Activated T-cell treated with anti-CD3 and anti-CD28 coated beads, Interleukin-2, amount 50 U/mL, for 48 hours (primary cell): ENCODE measurements at places on chromosomes 6 and 20.

- no peak for DNase-seq
Observed at GRCh38 chr6:40417031-40417430, 170.1 kb downstream of the LRFN2 start.

GRCh38 chr6:85482905-85483700 is 33.2 kb downstream of the NT5E start:
- peak; percentile 94 for DNase-seq

DNA sequence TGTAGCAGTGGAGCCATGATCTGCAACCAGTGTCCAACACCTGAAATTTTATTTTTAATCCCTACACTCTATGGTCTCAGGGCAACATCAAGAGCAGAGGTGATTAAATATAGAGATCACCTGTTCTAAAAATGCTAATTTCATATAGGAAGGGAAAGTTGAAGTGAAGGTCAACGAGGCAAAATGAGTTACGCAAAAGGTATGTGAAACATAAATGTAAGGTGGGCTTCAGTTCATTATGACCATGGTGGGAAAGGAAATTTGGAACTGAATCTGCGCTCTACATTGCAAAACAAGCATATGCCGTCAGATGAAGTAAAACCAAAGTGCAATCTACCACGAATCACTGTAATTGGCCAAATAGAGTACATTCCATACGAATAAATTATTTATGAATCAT is 35.2 kb upstream of the STMND1 start:
- no peak for DNase-seq

- no peak for DNase-seq
Observed at GRCh38 chr6:111952821-111953540, 79.7 kb upstream of the FYN start.

- no peak for DNase-seq
Observed at GRCh38 chr6:6085928-6086668, 79.4 kb upstream of the NRN1 start.

GRCh38 chr20:38191654-38192053 is 26.6 kb upstream of the TGM2 start:
- no peak for DNase-seq

DNA sequence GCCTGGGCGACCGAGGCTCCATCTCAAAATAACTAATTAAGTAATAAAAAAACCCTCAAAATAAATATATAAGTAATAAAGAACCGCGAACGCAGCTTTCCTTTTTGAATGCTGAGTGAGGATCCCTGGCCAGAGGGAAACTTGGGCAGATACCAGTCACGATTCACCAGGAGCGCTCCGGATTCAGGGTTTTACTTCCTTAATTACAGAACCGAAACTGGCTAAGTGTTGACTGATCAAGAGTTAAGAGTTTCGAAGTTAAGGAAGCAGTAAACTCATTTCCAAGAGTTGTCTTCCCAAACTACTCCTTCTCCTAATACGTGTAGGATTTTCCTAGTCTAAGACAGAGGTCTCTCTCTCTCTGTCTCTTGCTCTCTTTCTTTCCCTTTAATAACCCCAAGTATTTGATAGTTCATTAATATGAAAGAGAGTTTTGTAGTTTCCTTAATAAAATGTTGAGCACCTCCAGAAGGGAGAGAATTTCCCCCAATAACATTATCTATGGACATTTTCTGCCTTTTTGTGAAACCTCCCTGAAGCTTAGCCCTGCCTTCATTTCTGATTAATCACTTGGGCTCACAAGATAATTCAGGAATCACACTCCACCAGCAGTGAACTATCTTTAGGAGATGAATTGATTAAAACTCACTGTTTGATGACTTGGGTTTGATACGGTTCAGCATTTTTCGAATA is 61.4 kb upstream of the ZNF217 start:
- no peak for DNase-seq

- no peak for DNase-seq
Observed at GRCh38 chr6:127762284-127762683, 138.6 kb downstream of the THEMIS start.

DNA sequence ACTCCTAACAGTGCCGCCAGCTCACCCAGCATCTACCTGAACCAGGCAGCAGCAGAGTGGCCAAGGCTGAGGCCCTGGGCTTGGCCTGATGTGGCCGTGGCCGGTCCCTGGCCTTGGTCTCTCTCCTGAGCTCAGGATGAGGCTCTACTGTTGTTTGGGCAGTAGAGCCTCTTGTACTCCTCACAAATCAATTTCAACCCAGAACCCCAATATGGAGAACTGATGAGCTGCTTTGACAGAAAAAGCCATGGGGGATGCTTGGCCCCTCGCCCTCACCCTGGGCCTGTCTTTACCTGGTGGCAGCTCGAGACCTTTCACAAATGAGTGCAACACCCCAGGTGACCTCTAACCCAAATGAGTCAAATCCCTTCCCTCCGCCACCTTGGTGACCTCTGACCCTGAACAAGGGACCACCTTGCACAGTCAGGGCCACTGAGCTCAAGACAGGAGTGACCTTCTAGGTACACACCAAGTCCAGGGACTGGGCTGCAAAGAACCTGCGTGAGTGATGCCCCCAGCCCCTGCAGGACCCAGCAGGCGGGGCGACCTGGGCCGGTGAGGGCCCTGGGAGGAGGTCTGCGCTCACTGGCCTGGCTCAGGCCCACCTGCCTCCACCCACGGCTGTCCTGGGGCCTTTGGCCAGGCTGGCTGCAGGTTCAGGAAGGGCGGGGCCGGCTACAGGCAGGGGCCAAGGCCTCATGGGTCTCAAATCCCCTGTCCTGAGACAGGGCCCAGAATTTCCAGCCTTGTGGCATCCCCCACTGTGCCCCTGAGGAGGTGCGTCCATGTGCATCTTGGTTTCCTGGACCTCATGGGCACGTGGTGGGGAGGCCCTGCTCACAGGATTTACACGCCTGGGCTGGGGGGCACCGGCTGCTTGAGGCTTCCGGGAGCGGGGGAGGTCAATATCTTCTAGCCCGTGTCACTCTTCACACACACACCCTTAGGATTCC is 30.2 kb downstream of the PSMG4 start:
- no peak for DNase-seq

DNA sequence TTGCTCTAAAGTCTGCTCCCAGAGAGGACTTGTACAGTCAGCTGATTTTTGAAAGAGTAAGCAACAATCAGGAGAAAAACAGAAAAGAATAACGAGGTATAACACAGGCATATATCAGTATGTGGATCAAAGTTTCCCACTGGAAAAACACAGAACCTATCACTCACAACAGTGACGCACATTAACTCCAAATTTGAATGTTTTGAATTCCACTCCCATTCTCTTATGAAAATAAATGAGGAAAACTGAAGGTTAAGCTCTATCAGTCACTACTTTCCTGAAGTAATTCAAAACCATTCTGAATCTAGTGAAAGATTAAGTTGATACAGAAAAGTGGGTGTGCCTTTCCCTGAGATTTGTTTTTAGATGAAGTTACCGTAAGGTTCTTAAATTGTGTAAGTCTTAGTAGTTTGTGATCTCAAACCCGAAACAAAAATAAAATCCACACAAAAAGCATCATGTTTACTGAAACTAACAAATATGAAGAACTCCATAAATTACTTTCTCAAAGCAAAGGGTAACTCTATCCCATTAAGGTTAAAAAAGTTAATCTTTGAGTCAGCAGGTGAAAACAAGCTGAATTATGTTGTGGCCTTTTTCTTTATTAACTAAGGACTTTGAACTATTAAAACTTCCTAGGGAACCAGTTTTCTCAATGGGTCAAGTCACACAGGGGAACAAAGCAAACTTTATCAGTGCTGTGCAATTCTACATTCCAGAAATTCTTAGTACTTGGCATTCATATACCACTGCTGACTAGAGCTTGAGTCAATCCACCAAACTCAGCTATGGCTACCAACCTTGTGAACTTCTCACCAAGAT is 115.7 kb downstream of the OGFRL1 start:
- DNase-seq: no peak

DNA sequence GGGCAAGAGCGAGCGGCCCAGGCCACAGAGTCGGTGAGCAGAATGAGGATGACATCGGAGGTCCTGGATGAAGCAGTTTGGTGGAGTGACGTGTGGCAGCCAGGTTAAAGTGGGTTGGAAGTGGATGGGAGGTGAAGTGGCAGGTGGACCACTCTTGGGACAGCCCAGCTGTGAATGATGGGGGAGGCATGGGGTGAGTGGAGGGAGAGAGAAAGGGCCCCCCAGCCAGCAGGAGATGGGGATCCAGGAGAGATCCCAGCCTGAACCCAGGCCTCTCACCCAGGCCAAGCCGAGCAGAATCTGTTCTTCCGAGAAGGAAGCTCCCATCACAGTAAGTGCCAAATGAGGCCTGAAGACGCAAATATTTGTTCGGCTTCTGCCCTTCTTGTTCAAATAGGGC is 27.0 kb upstream of the SLC32A1 start:
- DNase-seq: no peak

GRCh38 chr6:56552187-56553130 is 90.2 kb downstream of the DST start:
- DNase-seq: no peak

GRCh38 chr6:167306401-167306998 is 15.4 kb downstream of the UNC93A start:
- no peak for DNase-seq

DNA sequence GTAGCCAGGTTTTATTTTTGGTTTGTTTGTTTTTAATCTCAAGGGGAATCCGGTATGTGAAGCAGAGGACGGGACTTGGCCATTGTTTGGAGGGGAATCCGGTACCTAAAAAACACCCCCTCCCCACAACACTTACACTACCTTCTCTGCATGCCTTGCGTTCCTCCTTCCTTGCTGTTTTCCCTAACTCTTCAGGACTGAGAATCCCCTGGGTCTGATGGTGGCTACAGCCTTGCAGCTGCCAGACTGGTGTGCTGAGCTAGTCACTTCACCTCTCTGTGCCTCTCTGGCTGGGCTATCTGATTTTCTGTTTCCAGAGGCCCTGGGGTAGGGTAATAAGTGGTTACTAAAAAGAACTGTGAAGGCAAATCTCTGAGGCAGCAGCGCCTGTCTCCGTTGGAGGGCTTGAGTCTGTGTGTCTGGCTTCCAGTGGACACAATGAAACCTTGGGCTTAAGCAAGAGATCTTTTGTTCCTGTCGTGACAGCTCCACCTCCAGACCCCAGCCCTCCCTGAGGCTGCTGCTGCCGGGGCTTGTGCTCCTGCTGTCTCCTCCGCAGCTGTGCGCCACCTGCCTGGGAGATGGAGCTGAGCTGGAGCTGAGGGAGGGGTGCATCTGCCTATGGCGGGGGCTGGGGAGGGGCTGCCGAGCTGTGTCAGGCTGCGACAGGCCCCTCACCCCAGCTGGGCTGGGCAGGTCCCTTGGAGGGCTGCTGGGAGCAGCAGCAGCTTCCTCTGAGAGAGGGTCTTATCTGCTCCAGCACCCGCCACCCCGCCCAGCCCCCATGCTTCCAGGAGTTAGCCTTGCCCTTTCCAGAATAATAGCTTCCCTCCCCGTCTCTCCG is 65.8 kb upstream of the CCDC167 start:
- DNase-seq: no peak

DNA sequence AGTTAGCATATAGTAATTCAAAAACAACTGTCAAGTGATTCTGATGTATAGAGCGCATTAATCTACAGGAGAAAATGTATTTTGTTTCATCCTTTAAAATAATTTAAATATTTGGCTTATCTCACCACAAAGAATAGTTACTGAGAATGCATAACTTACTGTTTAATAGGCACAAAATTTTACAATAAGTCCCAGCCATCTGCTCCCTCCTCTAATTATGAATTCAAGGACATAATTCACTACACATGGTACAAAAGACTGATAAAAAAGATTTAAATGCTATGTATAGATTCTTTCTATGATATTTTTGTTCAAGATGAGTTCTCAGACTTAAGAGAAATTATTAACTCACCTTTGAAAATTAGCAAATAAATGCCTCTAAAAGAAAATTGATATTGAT is 242.0 kb downstream of the FUT9 start:
- DNase-seq: no peak

GRCh38 chr20:35003211-35004031 is 47.8 kb downstream of the MYH7B start:
- no peak for DNase-seq

- DNase-seq: peak; percentile 74
Observed at GRCh38 chr6:31083742-31084354, 28.5 kb downstream of the C6orf15 start.

GRCh38 chr6:21441386-21441785 is 152.2 kb upstream of the SOX4 start:
- peak; percentile 25 for DNase-seq

DNA sequence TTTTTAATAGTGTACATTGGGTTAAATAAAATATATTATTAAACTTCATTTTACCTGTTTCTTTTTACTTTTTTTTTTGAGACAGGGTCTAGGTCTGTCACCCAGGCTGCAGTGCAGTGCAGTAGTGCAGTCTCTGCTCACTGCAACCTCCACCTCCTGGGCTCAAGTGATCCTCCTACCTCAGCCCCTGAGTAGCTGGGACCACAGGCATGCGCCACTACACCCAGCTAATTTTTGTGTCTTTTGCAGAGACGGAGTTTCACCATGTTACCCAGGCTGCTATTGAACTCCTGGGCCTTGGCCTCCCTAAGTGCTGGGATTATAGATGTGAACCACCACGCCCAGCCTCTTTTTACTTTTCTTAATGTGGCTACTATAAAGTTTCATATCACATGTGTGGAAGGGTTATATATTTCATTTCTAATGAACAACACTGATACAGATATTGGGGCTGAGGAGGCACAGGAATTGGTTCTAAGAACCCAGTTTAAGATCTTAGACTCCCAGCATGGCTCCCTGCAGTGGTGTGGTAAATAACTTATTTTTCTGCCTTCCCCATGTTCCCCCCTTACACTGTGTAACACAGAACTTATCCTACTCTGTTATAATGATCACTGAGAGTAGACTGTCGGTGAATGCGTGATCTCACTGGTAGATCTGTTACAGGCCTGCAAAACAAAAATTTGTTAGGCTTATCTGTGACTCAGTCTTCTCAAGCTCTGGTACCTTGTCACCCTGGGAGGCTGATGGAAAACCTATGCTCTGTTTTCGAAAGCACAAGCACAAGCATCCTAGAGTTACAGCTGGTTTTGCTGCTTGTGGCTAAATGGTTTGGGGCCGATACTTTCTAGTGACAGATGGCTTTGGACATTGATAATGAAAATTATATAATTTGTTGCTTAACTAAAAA is 5.8 kb upstream of the ATXN1 start:
- DNase-seq: no peak

- peak; percentile 74 for DNase-seq
Observed at GRCh38 chr6:403659-404655, 12.4 kb downstream of the IRF4 start.

DNA sequence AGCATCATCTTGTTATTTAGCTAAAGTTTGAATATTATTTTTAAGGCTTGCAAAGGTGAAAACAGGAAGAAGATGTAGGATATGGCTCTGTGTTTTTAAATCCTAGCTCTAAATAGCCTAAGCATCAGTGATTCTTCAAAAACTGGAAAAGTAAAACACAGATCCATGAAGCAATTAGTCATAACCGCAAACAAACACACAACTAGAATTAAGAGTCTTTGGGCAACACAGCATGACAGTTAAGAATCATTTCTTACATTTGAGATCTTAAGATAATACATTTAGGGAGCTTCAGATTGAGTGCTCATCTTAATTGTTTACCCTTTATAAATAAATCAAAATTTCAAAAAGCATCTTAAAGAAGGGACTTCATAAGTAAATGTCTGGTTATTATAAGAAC is 115.8 kb upstream of the MAP7 start:
- DNase-seq: no peak

- DNase-seq: no peak
Observed at GRCh38 chr20:48603116-48603818, 224.5 kb downstream of the PREX1 start.
